MV-4-11 (cell line): ENCODE measurements at places on chromosomes 4 and X.

DNA sequence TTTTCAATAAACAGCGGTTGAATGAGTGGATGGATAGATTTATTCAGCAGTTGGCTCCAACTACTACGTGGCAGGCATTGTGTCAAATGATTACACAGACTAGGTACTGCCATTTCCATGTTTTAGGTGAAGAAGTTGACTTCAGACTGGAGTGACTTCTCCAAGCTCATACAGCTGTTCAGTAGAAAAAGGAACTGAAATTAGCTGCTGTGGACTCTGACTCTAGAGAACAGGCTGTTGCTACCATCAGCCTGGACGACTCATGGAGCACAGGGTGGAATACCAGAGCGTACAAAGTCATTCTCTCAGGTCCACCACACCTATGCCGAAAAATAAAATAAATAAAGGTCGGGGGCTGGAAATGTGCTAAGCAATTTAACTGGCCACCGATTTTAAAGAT is 45.3 kb downstream of the TENM3 start:
- DNase-seq = peak; percentile 82

DNA sequence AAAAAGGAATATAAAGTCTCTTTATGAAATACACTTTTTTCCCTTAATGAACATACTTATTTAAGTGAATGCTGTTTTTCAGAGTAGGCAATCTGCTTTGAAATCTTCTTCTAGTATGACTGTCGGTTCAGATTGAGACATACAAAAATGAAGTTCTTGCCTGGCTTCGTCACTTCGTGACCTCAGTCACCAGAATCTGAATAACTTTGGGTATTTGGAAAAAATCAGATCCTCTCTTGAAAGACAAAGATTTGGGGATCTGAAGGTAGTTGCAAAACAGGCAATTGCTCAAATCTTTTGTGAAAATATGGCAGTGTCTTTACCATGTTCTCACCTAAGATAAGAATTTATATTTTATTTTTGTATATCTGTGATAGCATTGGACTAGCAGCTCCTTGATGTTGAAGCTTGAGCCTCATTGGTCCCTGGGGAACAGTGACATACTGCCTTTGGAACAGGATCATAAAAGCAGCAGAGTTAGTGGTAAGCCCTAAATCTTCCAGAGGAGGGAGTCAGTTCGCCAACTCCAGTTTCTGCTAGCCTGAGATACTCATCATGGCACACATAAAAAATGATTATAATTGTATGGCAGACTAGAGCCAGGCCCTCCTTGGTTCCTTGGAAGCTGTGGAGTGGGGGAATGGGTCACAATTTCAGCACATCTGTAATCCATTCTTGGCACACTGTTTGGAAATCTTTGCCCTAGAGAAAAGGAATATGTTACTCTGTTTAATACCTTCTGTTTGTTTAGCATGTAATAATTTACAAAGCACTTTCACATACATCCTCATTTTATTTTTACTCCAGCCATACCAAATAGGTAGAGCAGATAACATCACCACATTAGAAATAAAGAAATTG is 5.0 kb downstream of the ARFIP1 start:
- peak; percentile 31 for DNase-seq

DNA sequence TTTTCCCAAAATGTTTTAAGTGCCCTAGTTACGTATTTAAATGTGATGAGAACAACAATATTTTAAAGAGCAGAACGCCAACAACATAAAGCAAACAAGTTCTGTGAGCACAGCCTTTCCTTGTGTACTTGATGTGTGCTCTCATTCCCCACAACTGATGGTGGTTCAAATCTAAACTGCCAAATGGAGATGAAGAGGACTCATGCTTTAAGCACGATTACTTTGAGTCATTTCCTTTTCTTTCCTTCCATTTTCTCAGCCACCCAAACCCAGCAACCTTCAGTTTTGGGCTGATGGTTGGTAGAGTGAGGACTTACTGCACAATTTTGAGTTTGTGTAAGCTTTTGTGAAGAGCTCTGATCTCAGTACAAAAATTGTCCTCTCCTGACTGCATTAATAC is 1.7 kb downstream of the NSD2 start:
- peak; percentile 44 for DNase-seq

GRCh38 chr4:157312702-157313101 is 92.2 kb downstream of the GRIA2 start:
- DNase-seq = no peak

- DNase-seq = peak; percentile 65
Measured at GRCh38 chr4:139014371-139015268, 961 bp upstream of the NOCT start.

- no peak for DNase-seq
Measured at GRCh38 chr4:75848891-75849290, 53.4 kb downstream of the PPEF2 start.

DNA sequence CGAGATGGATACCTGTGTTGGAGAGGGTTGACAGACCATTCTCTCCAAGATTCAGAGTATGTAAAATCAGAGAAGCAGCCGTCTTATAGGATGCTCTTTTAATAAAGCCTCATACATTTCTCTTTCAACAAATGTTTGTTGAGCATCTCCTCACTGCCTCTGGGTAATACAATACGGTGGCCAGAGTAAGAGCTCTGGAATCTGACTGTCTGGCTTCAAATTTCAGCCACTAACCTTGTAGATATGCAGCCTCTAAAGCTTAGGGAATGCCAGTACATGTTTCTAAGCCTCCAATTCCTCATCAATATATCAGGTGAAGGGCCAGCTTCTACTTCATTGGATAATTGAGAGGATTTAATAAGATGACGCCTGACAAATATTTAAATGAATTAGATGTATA is 61.3 kb downstream of the CLNK start:
- no peak for DNase-seq

GRCh38 chr4:133776503-133776902 is 425.1 kb downstream of the PABPC4L start:
- no peak for DNase-seq

DNA sequence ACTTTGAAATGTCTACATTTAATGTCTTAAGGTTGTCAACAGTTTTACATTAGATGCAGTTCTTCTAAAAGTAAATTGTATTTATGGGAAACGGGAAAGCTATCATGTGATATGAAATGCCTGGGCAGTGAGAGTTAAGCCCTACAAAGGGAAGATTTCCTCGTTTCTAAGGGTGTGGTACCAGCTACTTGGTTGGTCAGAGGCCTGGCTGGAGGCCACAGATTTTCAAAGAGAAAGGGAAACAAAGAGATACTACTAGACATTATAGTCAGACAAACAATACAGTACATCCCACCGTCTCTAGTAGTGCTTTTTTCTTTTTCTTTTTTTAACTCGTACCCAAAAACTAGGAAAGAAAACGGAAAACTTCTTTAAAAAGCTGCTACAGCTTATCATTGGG is 467.8 kb downstream of the PCDH7 start:
- no peak for DNase-seq

- no peak for DNase-seq
Measured at GRCh38 chr4:73912191-73912590, 43.0 kb downstream of the CXCL1 start.

GRCh38 chrX:45769761-45770582 is 569.3 kb upstream of the DIPK2B start:
- DNase-seq = peak; percentile 92

- no peak for DNase-seq
Measured at GRCh38 chrX:23737413-23737812, 5.7 kb downstream of the ACOT9 start.

DNA sequence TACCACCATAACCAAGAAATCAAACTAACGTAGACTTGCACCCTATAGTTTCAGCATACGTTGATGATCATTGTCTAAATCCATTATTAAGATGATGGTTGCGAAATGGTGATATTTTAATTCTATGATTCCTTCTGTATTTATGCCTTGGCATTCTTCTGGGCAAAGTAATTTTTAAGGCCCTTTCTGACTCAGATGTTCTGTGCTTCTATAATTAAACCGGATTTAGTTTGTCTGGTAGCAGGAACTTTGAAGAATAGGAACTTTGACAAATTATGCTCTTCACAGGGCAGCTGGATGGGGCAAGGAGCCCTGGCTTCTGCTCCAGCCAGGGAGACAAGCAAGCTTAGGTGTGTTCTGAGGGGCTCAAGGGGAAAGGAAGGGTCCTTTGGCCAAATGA is 23.8 kb upstream of the PLAC1 start:
- DNase-seq = no peak

DNA sequence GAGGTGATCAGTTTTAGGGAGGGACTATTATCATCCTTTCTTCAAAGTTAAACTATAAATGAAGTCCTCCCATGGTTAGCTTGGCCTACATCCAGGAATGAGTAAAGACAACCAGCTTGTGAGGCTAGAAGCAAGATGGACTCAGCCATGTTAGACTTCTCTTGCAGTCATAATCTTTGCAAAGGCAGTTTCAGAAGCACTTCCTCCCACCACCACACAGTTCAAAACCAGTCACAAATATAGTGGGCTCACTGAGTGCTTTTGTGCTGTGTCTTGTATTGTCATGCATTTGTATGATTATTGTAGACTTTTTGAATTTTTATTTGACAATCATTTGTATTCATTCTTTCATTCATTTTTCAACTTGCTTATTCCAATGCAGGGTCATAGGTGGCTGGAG is 204.5 kb downstream of the ZNF674 start:
- no peak for DNase-seq

DNA sequence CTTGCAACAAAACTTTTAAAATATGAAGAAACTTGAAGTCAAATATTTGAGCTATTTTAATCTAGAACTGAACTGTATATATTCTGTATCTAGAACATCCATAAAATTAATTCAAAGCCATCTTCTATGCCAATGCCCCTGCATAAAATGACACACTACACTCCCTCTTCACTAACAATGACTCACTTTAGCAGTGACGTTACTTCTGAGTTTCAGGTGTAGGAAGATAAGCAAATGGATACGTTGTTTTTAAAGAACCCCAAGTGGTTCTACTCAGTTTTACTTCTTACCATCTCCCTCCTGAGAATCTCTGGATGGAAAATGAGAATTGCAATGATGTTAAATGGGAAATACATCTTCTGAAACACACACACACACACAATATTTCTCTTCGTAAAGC is 45.2 kb downstream of the CXXC4 start:
- no peak for DNase-seq

DNA sequence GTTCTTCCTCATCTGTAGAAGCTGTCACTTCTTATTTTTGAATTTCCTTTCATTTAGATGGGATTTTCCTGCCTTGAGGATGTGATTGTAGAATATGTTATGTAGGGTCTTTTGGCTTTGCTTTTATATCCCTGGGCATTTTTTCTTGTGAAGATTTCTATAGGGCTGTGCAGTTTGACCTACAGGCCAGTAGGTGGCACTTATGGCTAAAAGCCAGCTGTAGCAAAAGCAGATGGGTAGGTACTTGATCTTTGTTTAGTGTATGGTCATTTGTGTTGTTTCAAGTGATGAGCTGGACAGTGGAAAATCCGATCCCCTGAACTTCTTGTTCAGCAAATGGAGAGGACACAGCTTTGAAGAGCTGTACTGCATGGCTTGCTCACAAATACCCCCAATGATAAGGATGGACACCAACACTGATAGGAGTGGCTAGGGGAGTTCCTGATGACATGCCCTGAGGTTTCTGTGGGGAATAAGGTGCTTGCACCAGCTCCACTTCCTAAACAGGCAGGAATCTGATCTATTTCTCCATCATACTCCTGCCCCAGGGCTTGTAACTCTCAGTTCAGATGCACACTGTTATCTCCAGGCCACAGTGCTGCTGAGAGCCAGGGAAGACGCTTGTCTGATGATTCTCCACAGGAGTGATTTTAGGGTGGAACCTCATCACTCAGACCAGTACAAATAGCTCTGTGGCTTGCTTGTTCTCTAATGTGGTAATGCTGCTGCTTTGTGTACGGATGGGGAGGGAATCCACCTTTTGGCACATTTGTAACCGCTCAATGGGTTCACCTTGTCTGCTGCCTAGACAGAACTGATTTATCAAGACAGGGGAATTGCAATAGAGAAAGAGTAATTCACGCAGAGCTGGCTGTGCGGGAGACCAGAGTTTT is 417.1 kb upstream of the MAGEB16 start:
- peak; percentile 35 for DNase-seq

DNA sequence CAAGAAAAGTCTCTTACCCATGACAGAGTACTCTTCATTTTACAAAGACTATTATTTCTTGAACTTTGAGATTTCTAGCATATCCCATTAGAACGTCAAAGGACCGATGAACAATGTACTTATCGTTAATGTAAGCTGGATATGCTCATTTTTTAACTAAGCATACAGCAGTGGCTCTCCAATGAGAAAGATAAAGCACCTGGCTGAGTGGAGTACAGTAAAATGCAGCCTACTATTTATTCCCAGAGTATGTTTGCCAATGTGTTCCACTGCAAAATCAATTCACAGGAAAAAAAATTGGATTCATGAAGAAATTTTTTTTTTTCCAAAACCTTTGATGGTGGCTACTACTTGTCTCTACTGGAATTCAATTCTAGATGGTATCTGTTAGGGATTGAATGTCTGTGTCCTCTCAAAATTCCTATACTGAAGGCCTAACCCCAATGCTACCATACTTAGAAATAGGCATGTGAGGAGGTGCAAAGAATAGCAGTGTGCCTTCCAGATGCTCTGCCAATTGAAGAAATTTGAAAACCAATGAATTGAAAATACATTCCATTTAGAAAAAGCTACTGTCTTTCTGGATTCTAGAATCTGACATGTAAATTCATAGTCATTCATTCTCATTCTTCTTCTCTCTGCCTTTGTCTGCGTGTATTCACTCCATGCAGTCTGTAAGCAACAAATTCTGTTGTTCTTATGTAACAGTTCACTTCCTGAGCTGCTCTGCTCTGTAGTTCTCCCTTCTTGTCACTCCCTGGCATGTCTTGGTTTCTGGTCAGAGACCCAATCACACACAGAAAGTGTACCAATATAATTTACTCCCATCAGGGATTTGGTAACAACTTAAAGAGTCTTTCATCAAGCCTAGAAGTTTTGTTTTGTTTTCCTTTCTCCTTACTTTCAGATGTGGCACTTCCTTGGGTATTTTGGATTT is 61.4 kb downstream of the PAPSS1 start:
- DNase-seq = peak; percentile 65

GRCh38 chrX:42546800-42547199 is 231.2 kb downstream of the PPP1R2C start:
- DNase-seq = no peak

GRCh38 chr4:38396845-38397547 is 267.0 kb upstream of the KLF3 start:
- no peak for DNase-seq

DNA sequence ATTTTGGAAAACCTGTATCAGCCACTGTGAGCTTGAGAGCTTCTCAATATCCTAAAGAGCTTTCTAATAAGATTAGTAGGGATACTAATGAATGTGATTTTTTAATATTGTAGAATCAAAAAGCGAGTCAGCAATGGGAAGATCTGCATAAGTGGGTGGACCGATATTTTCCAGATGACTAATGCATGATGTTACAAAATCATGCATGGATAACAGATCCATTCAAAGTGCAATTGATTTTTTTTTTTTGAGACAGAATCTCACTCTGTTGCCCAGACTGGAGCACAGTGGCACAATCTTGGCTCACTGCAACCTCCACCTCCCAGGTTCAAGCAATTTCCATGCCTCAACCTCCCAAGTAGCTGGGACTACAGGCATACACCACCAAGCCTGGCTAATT is 7.3 kb upstream of the CLDN2 start:
- DNase-seq = no peak

GRCh38 chr4:81505004-81505598 is 33.4 kb upstream of the RASGEF1B start:
- peak; percentile 20 for DNase-seq

- no peak for DNase-seq
Measured at GRCh38 chr4:188783175-188783574, 643.9 kb downstream of the TRIML1 start.
